HFF-Myc (cell line): ENCODE measurements at places on chromosomes 7 and 10.

- DNase-seq: no peak
Measured at GRCh38 chr10:85547460-85548023, 819.1 kb downstream of the GRID1 start.

DNA sequence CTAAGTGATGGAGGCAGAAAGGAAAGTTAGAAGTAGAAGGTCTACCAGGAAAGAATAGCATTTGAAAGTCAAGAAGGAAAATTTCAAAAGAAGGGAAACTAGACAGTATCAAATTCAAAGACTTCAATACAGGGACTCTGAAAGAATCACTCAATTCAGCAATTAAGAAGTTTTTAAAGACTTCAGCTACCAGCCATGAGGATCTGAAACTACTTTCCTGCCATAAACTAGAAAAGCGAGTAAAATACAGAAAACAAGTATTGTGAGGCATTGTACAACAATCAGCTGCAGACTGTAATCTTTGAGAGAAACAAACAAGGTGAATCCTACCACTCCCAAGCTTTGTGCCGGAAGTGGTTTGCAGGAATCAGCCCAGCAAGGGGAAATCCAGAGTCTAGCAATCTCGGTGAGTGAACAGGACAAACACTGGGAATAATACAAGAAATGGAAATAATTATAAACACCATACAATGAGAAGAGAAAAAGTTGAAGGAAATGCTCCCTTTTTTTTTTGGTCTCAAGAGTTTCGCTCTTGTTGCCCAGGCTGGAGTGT is 62.4 kb downstream of the ARHGAP12 start:
- no peak for DNase-seq

DNA sequence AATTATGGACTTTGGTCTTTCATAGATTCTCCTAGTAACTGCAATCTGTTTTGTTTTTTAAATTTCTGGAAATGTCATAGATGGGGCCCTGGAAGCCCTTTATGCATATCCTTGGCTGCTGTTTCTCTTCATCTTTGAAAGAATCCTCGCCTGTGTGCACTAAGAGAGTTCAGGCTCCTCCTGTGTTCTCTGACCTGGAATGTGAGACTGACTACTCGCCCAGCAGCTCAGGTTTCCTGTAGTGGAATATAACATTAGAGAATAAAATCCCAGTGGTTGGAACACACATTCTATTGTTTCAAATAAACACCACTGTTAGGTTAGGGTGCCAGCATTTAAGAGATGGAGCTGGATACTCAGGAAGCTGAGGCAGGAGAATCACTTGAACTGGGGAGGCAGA is 56.3 kb downstream of the WDFY4 start:
- no peak for DNase-seq

- no peak for DNase-seq
Measured at GRCh38 chr10:47376522-47377220, 7.4 kb downstream of the ZNF488 start.

DNA sequence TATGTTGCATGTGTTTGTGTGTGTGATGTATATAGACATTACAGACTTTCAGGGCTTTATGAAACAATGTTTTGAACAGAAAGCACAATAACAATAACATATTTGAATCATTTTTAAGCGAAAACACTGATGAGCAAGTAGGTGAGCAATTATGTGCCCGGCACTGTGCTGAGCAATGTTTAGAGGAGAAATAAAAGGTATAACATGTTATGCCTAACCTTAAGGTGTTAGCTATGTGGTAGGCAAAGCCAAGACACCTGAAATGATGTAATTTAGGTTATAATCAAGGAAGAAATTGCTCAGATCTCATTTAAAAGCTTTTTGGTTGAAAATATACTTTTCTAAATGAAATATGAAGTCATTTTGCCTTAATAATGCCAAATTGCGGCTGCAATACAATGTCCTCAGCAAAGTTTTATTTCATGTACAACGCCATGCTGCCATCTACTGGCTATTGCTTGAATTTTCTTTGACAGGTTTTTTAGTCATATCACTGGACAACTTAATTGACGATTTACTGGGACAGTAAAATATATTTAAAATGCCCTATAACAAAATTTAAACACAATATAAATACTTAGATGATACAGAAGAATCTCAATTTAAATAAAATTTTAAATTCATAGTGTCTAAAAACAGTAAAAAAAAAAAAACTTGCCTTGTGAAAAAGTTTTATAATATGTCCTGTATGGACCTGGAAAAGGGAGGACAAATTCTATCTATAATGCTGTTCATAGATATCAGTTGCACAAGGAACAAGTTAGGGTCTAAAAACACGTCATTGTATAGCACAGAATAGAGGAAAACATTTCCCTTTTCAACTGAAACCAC is 131.1 kb upstream of the CDK1 start:
- DNase-seq: peak; percentile 58

DNA sequence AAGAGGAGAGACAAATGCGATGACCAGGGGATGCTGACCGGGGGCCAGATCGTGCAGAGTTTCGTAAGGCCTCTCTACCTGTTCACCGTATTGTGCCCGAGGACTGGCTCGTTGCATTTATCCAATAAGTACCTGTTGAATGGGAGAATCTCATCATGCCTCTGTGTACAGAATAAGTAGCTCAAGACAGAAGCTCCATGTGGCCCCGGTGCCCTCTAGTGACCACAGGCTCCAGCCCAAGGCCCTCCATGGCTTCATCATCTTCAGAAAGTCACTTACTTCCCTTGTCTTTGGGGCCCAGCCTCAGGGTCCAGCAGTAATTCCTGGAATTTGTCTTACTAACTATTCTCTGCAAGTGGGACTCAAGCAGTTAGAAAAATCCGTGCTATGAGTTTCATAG is 151.0 kb downstream of the CHN2 start:
- DNase-seq: no peak

DNA sequence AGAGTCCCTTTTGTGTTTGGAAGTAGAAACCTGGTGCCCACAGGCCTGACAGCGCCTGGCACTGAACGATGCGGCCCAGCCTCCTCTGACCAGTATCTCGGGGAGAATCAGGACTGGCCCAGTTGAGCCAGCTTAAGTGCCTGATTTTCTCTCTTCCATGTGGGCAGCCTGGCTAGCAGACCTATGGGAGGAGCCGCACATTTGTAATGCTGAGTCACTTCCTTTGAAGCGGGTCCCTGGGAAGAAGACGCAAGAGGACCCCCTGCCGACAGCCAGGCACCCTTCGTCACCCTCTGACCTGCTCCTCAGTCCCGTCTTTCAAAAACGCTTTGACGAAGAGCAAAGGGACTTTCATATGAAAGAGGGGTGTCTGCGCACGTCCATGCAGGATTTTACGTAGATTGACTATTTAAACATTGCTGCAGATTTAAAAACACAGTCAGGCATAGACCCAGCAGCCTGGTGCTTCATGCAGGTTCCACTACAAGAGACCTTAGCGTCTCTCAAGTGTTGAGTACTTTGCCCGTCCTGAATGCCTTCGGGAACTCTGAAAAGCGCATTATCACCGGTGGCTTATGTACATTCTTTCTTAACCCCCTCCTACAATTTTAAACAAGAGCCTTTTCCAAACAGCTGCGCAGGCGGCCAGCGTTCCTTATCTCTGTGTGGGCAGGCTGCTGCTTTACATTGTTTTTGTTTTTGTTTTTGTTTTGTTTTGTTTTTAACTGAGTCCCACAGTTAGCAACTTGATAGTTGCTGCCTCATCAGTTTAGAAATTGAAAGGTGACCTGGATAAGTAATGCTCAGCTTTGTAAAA is 36.5 kb upstream of the AP5Z1 start:
- DNase-seq: peak; percentile 80

GRCh38 chr7:7858559-7858958 is 110.0 kb upstream of the GLCCI1 start:
- DNase-seq: no peak

GRCh38 chr7:151796871-151797537 is 79.9 kb downstream of the PRKAG2 start:
- DNase-seq: no peak

DNA sequence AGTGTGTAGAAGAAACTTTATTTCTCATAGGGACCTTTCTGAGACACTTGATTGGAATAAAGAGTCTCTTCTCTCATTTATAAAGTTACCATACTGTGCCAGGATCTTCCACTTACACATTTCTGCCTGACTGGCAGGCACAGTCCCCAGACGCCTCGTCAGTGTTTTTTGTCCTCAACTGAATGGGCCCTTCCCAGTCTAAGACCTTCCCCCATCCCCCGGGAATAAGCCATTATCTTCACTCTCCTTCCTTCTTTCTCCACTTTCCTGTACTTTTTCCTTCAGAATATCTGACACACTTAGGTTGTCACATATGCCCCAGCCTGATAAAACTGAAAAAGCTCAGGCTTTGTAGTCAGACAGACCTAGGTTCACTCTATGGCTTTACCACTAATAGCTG is 35.3 kb upstream of the KCNIP2 start:
- no peak for DNase-seq

GRCh38 chr7:36021367-36021766 is 131.7 kb upstream of the EEPD1 start:
- DNase-seq: peak; percentile 6
